ENCODE measurements at places on chromosomes 3 and 15.
A peak's percentile ranks its signal among the peaks of the same experiment; 100 is the strongest.

GRCh38 chr3:8825153-8825825 lies 55.9 kb upstream of the OXTR start:
- no peak for DNase-seq

DNA sequence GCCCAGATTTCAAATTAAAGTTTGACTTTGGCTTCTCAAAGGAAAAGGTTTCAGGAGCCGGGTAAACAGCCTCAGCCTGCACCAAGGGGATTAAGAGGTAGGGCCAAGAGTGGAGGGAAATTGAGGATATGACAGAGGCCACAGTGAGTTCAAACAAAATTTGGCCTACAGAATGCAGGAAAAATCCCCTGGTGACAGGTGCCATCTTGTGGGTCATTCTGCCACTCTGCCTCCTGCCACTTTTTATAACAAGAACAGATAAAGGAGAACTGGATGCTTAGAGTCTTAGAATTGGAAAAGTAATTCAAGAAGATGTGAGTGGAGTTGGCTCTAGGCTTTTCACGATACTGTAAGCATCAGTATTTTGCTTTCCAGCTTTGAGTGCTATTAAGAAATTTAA lies 253.2 kb downstream of the NR2F2 start:
- DNase-seq: no peak

DNA sequence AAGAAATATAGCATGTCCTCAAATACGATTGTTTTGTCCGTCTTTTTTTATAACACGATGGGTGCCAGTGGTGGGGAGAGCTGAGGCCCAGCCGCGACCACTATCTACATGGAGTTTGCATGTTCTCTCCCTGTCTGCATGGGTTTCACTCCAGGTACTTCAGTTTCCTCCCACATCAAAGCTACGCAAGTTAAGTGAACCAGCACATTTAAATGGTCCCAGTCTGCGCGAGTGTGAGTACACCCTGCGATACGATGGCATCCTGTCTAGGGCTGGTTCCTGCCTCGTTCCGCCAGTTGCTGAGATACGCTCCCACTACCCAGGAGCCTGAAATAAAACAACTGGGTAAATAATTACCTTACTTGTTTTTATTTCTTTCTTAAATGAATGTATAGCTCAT lies 40.6 kb downstream of the ATP13A3 start:
- DNase-seq: no peak

DNA sequence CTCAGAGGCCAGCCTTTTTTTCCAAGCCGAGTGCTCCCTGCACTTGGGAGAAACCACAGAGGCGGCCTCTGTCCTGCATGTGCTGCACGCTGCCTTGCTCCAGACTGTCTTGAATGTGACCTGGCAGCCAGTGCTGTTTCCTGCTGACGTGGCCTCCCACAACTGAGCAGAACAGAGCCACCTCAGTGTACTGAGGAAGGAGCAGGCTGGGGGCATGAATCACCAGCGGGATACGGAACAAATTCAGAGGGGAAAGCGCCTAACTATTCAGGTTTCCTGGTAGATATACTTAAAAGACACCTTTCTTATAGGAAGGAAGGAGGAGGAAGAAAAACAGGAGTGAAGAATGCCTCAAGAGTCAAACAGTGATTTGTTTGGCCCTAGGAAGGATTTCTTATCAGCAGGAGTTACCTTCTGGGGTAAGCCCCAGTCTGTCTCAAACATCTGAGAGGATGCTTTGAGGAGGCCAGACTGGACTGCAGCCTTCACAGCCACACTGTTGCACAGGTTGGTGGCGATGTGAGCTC lies 114.0 kb downstream of the FNDC3B start:
- DNase-seq: peak; percentile 95

DNA sequence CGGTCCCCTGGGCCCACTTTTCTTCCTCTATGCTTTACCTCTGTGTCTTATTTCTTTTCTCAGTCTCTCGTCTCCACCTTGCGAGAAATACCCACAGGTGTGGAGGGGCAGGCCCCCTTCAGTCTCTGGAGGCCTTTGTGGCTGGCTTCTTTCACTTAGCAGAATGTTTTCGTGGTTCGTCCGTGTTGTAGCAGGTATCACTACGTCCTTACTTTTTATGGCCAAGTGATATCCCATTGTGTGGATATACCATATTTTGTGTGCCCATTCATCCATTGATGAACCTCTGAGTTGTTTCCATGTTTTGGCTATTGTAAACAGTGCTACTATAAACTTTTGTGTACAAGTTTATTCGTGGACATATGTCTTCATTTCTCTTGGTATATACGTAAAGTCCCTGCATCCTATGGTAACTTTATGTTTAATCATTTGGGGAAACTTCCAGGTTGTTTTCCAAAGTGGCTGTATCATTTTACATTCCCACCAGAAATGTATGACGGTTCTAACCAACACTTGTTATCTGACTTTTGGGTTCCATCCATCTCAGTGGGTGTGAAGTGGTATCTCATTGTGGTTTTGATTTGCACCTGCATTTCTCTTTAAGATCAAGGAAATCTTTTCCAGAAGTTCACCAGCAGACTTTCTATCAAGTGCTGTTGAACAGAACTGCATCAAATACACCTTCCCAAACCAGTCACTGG lies 5.6 kb downstream of the PIGZ start:
- DNase-seq: no peak

DNA sequence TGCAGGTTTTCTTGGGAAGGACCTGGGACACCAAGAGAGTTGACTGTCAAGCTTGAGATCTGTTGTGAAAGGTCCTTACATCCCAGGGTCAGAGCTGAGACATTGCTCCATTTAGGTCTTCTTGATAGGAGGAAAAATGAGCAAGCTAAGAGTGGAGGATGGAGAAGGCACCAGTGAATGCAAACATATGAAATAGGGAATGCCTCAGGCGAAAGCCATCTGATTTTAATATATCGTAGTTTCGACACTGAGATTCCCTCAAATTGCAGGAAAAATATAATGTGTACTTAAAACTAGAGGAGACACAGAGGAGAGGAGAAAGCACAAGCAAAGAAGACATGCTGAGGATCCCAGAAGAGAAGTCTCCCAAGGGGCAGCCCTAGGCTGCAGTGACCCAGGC lies 85.5 kb downstream of the TM4SF4 start:
- DNase-seq: no peak

DNA sequence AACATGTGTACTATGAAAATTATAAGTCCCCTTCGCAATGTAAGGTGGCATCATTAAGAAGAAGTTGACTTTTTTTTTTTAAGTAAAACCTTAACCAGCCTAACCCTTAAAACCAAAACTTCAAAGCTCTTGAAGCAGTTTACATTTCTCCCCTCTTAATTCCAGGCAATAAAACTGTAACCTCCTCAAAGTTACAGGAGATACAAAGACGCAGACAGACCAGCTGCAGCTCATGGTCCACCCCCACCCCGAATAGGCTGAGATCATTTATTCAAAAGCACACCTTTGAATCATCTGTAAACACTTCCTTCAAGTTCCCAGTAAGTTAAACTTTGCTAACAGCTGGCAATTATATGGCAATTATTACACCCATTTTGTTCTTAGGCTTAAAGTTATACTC lies 414.5 kb downstream of the ERC2 start:
- DNase-seq: no peak

DNA sequence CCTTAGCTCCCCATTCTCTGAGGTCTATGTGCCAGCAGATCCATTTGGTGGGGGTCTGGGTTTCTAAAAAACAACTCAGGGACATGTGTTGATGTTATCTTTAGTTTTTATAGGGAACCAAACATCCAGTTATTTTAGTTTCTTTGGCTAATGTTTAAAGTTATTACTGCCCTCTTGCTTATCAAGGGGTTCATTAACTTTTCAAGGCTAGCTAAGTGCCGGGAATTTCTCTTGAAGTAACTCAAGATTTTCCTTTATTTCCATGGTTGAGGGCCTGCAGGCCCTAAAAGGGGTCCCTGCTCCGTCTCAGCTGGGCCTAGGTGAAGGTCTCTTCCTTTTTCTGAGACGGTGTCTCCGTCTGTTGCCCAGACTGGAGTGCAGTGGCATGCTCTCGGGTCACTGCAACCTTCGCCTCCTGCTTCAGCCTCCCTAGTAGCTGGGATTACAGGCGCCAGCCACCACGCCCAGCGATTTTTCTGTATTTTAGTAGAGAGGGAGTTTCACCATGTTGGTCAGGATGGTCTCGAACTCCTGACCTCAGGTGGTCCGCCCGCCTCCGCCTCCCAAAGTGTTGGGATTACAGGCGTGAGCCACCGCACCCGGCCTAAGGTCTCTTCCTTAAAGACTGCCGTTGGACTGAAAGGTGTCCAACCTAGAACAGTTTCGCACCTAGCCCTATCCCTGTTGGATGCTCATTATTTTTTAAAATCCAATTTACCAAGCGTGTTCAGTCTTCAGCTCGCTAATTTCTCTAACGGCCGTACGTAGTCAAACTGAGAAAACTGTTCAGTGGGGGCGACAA lies 1.3 kb upstream of the OXSR1 start:
- no peak for DNase-seq

DNA sequence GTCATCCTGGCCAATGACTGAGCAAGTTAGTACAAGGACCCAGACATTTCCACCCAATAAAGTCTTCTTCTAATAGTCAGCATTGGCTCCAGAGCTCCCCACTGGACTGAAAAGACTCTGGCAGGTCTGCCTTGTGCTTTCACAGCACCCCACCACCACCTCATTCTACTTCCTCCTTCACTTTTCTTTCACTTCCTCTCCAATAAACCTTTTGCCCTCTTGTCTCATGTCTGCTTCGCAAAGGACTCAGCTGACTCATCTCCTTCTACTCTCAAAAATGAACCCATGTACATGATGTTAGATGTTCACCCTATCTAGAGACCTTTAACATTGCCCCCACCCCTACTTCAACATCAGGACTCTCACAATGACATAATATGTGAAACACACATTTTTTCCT lies 181.0 kb upstream of the PPP2R3A start:
- DNase-seq: no peak

DNA sequence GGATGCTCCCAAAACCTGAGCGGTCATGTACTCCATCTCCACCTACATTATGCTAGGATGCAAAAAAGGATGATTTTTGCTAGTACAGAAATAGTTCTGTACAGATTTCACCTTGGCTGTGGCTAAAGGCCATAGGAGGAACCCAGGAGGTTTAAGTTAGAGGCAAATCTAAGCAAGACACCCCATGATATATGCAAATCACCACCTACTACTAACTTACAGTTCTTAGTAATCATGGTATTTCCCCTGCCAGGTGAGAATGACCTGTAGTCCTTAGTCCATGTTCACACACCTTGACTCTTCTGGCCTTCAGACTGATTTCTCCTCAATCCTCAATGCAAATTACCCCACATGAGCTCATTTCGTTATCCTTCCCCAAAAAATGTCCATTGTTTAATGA lies 154.2 kb downstream of the IMPG2 start:
- no peak for DNase-seq

- no peak for DNase-seq
Measured at GRCh38 chr3:33467786-33468185, 27.6 kb upstream of the UBP1 start.
